ENCODE measurements at places on chromosomes 2 and 18. TPM values are rescaled to one million over a fixed set of nuclear protein-coding genes. Genes with fewer than 3 reads are reported as not detected.

SLC5A6 gene
- 58.5 TPM for total RNA-seq

NCK2 gene
- total RNA-seq, result 36.5 TPM

ATF2 gene
- total RNA-seq, result 35.8 TPM

DNA sequence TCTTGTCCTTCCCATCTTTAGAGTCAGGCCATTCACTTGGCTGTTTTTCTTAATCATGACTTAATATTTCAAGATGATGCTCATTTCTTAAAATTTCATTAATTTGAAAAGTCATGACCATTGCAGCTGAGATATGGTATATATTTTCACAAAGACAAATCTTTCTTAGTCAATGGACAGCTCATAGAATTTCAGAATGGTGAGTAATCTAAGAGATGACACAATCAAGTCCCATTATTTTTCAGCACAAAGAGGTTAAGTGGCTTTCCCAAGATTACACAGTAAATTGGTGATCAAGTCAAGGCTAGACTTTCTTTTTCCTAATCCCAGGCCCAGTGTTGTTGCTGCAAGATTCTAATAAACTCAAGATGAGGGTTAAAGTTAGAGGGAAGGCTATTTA is 34.4 kb upstream of the NT5C1B start:
- H3K27me3 ChIP-seq, result no peaks in the 10 kb centered on the region
- no peak overlapping the region for H3K27ac ChIP-seq
- no peak overlapping the region for H3K4me3 ChIP-seq

DNA sequence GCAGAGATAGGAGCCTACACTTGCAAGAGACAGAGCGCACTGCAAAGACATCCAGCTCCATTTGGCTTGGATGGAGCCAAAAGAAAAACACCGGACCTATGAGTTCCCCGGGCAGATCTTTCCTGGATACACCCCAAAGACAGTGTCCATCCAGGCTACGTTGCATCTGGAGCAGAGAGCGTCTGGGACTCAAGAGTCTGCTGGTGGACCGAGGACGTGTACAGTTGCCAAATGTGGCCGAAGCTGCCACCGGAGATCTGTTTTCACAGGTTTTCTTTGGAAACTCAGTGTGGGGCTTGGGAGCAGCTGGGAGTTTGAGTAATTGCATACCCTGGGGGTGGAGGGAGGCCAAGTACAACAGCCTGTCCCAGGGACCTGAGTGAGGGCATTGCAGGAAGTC is 192.3 kb upstream of the OSR1 start:
- no peaks in the 10 kb centered on the region for H3K27me3 ChIP-seq
- H3K27ac ChIP-seq, result no peak overlapping the region
- H3K4me1 ChIP-seq, result no peaks in the 10 kb centered on the region
- no peak for DNase-seq
- no peaks in the 10 kb centered on the region for H3K36me3 ChIP-seq
- no peak overlapping the region for H3K4me3 ChIP-seq

DNA sequence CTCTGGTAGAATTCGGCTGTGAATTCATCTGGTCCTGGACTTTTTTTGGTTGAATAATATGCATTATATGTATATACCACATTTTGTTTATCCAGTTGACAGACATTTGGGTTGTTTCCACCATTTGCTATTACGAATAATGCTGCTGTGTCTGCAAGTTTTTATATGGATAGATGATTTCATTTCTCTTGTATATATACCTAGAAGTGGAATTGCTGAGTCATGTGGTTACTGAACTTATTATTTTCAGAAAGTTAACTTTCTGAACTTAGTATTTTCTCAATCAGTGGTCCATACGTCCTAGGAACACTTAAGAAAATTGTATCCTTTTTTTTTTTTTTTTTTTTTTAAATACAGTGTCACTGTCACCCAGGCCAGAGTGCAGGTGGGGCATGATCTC is 63.3 kb downstream of the RIF1 start:
- peaks cover 22% of the 10 kb centered on the region for H3K36me3 ChIP-seq
- H3K27ac ChIP-seq, result no peak overlapping the region
- no peak overlapping the region for H3K4me3 ChIP-seq
- no peaks in the 10 kb centered on the region for H3K27me3 ChIP-seq
- DNase-seq, result no peak

DNA sequence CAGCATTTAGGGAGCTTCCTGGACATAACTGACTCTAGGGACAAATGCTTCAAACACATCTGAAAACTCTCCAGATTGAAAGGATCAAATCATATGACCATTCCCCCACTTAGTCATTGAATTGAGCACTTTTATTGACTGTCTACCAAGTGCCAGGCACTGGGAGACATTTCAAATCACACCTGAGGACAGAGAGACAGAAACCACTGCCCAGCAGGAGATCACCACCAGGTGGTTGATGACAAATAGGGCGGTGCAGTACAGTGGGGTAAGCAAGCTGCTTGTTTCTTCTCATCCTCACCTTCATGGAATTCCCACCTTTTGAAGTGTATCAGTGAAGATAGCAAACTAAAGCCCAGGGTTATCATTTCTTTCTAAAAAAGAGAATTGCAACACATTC is 19.0 kb upstream of the CXCR4 start:
- no peak for DNase-seq
- no peak overlapping the region for H3K27ac ChIP-seq
- no peaks in the 10 kb centered on the region for H3K36me3 ChIP-seq
- H3K27me3 ChIP-seq, result peaks cover 22% of the 10 kb centered on the region
- H3K4me1 ChIP-seq, result peaks cover 36% of the 10 kb centered on the region
- H3K4me3 ChIP-seq, result no peak overlapping the region

- no peaks in the 10 kb centered on the region for H3K4me1 ChIP-seq
- no peaks in the 10 kb centered on the region for H3K27me3 ChIP-seq
- no peak overlapping the region for H3K4me3 ChIP-seq
- peaks cover 24% of the 10 kb centered on the region for H3K36me3 ChIP-seq
- no peak for DNase-seq
- no peak overlapping the region for H3K27ac ChIP-seq
Observed at GRCh38 chr2:238434846-238435751, 8.4 kb downstream of the ASB1 start.

Data from GM12878 (cell line).